Left colon (tissue), 2 donors: ENCODE measurements at places on chromosomes 16 and 17. TPM values are rescaled to one million over a fixed set of nuclear protein-coding genes. Genes with fewer than 3 reads are reported as not detected.

CD300LG gene
- total RNA-seq: 0.27 TPM

CORO1A gene
- total RNA-seq: 7.6 TPM

CMTM4 gene
- 168 TPM for total RNA-seq

HS3ST3A1 gene
- 0.61 TPM for total RNA-seq

EIF3C gene
- total RNA-seq: 550 TPM

MMD gene
- 13.9 TPM for total RNA-seq

KCNJ18 gene
- total RNA-seq: not detected

TBC1D3 gene
- not detected for total RNA-seq

CHST6 gene
- total RNA-seq: 4.0 TPM

KIAA0753 gene
- 14.1 TPM for total RNA-seq

IRX5 gene
- total RNA-seq: not detected

CLEC10A gene
- 7.6 TPM for total RNA-seq

PRAC2 gene
- total RNA-seq: 11.7 TPM

TNP2 gene
- not detected for total RNA-seq

TP53TG3B gene
- not detected for total RNA-seq

KRTAP4-7 gene
- total RNA-seq: not detected

RABEP1 gene
- total RNA-seq: 29.1 TPM

RFNG gene
- total RNA-seq: 32.3 TPM
